Upper lobe of right lung (tissue), 1 donor: ENCODE measurements at places on chromosomes 5 and 9.

GRCh38 chr5:79396265-79396664 is 117.7 kb downstream of the HOMER1 start:
- DNase-seq = no peak

DNA sequence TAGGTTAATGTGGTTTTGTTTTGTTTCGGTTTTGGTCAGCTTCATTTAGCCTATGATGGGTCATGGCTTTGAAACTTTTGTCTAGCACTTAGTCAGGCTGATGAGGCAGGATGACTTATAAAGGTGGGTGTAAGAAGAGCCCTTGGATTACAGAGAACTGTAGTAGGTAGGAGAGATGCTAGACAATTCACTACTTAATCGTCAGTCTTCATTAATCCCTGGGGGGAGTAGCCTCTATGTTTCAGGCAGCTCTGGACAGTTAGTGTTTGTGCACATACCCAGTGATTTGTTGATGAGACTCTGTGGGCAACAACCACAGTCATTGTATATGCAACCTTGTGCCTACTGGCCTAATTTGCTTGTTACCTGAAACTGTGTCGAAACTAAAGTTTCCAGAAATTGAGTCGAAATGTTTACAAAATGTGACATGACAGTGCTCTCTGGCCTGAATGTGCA is 113.3 kb downstream of the MTREX start:
- no peak for DNase-seq

DNA sequence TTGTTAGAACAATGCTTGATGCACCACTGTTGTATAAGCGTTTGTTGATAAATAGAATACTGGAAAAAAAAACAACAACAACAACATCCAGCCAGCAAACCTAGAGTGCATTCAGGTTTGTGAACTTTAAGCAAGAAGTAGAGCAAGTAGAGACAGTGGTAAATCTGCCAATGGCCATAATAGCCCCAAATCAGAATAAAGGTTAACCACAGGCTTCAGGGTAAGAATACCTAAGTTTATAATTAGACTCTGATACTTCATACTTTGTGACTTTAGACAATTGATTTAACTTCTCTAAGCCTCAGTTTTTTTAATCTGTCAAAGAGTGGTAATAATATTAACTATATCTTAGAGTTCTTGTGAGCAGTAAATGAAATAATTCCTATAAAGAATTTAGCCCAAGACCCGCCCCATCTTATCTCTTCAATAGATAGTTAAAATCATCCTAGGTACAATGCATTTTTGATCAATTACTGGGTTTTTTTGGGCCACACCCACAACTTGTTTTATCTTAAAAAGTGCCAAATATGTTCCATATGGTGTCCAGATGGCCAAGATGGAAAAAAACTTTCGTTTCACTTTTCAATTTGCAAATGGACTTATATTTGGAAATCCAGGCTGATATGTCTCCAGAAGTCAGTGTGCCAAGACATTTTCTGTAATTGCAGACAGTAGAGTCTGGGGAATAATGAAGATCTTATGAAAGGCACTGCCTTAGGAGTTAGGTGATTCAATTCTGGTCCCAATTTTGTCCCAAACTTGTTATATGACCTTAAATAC is 24.5 kb upstream of the DPYSL3 start:
- DNase-seq = no peak

DNA sequence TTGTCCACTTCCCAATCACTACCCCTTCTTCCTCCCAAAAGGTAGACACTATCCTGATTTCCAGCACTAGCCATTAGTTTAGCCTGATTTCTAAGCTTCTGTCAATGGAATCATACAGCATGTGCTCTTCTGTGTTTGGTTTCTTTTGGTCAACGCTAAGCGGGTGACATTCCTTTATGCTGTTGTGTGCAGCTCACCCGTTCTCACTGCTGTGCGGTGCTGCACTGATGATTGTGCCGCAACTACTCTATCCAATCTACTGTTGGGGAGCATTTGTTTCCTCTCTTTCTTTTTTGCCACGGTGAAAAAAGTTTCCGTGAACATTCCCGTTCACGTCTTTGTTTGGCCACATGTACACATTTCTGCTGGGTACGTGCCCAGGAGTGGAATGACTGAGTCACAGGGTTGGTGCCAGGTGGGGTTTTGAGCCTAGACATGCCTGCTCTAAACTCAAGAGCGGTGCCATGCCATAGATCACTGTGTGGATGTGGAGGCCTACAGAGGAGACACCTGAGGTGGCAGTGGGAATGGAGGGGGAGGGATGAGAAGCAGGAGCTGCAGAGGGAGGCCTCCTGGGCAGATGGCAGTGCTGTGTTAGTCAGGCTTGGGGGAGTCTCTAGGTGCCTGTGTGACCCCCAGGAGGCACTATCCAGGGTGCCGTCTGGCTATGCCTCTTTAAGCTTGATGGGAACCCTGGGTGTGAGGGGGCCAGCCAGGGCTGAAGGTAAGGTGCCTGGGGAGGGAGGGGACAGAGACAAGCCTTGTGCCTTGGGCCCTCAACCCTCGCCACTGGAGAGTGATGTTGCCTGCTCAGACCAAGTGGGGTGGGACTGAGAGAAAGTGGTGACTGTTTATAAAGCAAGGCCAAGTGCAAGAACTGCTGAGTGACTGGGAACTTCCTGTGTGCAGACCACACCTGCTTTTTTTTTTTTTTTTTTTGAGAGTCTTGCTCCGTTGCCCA is 11.4 kb upstream of the ANKRD33B start:
- no peak for DNase-seq

DNA sequence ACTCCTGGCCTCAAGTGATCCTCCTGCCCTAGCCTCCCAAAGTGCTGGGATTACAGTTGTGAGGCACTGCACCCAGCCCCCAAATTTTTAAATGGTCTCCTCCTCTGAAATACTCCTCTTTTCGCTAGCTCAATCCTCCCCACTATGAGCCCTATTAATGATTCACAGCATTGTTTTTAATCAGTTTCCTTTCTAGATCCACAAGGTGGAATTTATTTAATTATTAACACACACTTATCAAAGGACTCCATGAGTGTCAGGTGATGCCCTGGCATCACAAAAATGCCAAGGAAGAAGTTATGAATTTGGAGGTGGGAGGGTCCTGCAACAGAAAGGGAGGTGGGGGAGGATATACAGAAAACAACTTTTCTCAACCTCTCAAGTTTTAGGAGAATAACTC is 806.5 kb downstream of the PRELID2 start:
- DNase-seq = no peak

DNA sequence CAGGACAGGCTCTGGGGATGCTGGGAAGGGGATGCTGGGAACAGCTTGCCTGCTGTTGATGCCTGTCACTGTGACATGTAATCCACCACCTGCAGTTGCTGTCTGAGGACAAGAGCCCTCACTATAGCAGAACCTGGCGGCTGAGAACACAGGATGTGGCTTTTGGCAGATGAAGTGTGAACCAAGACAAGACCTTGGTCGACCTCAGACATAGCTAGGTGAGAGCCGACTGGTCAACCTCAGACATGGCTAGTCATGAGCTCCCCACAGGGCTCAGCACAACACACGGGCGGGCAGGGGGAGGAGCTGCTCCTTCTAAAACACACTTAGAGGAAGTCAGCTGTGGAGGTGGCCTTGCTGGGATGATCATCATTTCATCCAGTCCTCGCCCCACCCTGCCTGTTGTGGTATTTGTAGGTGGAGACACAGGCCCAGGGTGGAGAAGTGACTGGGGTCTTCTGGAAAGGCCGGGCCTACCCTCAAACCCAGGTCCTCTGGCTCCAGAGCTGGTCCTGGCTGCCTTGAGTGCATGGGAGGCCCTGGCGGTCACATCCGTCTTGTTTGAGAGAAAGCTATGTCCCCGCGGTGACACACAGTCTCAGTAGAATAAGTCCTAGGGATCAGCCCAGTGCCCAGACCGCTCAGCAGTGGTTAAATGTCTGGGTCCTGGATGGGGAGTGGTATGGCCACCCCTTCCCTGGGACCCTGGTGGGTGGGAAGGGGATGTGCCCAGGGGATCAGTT is 6.1 kb downstream of the SUSD3 start:
- DNase-seq = no peak

DNA sequence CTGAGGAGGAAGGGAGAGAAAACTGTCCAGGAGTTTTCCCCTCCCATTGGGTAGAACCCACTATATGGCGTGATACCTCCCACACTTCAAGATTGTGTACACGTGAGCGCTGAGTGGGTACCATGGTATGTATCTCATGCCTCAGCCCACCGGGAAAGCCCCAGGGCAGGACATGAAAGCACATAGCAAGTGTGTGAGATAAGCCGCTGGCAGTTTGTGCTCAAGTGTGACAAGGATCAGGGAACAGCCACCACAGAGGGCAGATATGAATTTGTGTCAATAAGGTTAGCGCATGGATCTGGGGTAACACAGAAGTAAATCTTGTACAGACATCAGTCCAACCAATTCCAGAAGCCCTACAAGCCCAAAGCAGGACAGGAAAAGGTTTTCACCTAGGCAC is 42.6 kb upstream of the NAA35 start:
- no peak for DNase-seq

GRCh38 chr9:131708226-131709002 is 31.5 kb downstream of the RAPGEF1 start:
- peak; percentile 72 for DNase-seq

DNA sequence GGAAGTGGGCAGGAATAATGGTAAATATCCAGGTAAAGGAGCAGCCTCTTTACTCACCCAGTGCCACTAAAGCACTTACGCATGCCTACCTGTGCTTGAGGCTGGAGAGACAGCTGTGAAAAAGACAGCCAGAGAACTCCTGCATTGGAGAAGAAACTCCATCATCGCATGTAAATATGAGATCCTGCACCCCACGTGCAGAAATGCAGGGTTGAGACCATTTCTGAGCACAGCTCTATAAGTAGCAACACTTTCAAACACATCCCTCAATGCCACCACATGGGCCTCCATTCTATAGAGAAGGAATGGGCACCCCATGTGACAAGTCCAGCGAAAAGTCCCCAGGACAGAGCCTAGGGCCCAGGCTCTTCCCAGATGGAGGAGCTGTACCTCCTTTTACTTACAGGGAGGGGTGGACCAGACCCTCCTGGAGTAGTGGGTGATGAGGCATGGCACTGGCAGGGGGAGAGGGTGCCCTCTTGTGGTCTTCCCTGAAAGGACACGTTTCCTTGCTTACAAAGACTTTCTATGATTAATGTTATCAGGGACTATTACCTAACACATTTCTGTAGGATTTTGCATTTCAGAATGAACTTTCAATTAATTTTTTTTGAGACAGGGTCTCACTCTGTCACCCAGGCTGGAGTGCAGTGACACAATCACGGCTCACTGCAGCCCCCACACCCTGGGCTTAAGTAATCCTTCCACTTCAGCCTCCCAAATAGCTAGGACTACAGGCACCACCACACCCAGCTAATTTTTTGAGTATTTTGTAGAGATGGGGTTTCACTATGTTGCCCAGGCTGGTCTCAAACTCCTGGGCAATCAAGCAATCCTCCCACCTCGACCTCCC is 55.3 kb upstream of the IL17B start:
- no peak for DNase-seq

GRCh38 chr5:9231842-9232241 is 314.0 kb downstream of the SEMA5A start:
- DNase-seq = no peak

DNA sequence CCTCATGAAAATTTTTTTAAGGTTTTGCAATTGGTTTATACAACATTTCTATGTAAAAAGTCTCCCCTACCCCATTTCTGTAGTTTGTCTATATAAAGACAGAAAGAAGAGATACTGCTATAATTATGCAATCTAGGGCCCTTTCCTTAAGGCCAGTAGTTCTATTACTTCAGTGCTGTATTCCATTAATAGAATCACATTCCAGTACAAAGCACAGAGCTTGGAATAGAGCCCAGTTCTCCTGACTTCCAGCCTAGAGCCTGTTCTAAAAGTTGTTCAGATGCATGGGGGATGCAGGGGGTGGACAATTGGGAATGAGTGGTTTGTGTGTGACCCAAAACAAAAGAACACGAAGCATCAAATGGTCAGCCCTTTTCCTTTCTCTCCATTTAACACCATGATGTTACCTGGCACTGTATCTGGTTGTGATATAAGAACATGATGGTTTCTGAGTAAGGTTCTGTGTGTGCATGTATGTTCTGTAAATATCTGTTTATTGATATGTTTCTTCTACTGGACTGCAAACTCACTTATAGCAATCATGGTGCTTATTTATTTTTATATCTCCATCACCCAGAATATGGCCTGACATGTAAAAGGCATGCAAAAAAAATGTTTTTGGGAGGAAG is 8.2 kb upstream of the GRAMD2B start:
- no peak for DNase-seq

GRCh38 chr5:115961381-115962238 is 665 bp upstream of the LVRN start:
- no peak for DNase-seq

- no peak for DNase-seq
Measured at GRCh38 chr5:150175076-150175475, 8.5 kb downstream of the CDX1 start.

DNA sequence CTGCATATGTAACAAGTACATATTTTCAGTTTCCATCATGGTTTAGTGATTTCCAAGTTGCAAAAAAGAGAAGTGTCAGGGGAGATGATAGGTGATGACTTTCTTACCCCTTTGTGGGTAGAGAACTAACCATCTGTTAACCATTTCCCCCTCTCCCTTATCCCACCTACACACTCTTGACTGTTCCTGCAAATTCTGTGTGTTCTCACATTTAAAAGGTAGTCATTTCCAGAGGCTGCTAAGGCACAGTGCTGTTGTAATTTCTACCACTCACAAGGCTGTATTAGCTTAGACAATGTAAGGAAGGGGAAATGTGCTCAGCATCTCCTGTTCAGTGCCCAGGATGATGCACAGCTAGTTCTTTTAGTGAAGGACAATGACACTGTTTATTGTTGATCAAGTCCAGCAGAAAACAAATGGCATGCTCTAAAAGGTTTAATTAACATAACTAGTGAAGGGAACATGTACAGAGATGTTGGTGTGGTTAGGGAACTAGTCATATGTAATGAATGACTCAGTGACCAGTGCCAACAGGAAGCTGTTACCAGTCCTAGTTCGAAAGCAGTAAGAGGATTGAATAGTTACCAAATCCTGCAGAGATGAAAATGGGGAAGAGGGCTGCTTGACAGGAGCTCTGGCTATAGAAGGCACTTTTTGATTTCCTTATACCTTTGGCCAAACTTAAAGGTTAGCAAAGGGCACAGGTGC is 165.1 kb downstream of the PLK2 start:
- no peak for DNase-seq

DNA sequence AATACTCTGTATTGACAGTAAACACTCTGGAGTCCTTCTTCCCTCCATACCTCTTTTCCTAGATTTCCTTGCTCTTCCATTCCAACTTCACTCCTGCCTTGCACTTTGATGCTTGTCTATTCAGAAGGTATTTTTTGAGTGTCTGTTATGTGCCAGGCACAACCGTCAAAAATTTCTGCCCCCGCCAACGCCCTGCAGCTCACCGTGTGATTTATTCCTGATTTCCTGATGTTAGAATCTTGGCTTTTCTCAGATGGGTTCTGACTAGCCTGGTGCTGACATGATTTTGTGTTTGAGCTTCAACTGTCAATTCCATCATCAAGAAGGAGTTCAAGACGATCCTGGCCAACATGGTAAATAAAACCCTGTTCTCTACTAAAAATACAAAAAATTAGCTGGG is 297.5 kb downstream of the AGTPBP1 start:
- DNase-seq = no peak
